Left renal cortex interstitium (tissue), 4 donors: ENCODE measurements at places on chromosomes 1 and 21. TPM values are rescaled to one million over a fixed set of nuclear protein-coding genes. Genes with fewer than 3 reads are reported as not detected.

Gene CLEC20A
- 0.33 TPM for polyA plus RNA-seq

Gene PROK1
- polyA plus RNA-seq = 0.60 TPM

- DNase-seq = no peak
Measured at GRCh38 chr1:228927946-228928898, 192.9 kb downstream of the RHOU start.

DNA sequence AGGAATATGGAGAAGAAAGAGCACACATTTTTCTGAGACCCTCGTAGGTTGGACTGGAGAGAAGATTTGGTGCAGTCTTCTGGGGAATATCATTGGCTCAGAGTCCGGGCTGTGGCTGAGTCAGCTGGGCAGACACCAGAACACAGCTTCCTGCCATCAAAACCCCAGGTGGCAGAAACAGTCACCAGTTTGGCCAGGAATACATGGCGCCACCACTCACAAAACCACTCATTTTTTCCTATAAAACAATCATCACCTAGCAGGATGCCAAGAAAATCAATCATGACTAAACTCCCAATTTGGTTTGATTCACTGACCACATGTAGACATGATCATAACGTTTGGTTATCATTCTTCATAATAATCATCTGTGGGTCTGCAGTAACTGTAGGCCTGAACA, 178.1 kb upstream of the PBX1 start:
- DNase-seq = no peak

GRCh38 chr1:8077602-8078001, 51.5 kb upstream of the ERRFI1 start:
- DNase-seq = no peak

DNA sequence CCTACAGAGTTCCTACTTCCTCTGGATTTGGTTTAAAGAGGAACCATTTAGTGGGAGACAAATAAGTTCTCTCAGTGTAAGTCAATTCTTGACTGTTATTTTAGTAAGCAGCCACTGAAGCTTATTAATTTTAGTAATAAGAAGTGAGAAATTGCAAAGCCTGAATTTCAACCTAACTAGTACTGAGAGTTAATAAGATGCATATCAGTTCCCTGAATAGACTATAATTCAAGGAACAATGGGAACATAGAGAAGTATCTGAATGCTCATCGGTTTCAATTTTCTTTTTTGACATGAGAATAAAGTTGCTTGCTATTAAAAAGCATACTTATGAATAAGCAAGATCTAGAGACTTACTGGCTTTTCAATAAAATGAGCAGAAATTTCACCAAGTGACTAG, 8.0 kb upstream of the PPT1 start:
- DNase-seq = no peak

DNA sequence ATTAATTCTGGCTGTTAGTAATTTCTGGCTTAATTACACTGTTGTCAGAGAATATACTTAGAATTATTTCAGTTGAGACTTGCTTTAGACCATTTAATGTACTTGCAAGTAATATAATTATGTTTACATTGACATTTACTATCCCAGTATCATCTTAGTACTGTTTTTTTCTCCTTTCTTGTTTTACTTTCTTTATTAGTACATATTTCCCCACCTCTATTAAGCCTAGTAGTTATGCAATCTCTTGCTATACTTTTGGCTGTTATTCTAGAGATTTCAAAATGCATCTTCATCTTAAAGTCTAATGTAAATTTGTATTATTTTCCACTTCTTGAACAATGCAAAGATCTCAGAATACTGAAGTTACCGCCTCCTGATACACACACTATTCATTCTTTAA, 24.4 kb downstream of the BRWD1 start:
- no peak for DNase-seq

Gene TIE1
- 59.7 TPM for polyA plus RNA-seq

Gene NECTIN4
- polyA plus RNA-seq = 2.1 TPM

DNA sequence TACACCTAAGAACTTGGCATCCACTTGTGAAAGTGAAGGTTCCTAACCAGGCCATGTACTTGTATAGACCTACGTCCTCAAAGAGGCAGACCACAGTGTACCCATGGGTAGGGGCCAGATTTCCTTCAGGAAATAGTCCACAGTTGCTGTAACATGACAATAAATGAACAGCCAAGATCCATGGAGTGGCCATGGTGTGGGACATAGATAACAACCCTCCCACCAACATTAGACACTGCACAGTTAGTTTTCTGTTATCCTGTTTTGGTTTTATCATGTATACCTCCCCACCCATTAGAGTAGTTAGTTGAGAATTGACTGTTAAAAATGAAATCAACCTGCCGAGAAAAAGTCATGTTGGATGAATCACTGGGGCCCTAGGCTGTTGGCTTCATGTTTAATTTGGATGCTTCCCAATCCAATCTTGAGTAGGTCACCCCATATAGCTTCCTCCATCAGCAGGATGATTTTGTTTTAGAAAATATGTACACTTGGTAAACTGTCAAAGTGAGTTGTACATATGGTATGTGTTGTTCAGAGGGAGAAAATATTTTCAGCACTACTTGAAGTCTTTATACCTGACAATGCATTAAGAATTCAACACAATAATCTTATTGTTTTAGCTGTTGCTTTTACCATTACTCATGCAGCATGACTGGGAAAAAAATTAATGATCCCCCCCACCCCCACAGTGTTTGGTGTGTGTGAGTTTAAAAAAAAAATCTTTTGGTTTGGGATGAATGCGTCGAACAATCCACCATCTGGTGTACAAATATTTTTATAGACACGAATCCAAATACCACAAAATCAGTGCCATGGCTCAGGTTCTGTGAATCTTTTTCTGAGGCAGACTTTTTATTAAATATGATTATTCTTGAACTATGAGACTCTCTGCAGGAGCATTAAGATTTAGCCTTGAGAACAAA, 88.3 kb upstream of the ARHGAP29 start:
- no peak for DNase-seq

- DNase-seq = no peak
Measured at GRCh38 chr1:232524056-232524455, 105.9 kb downstream of the SIPA1L2 start.

Gene KCNT2
- 13.2 TPM for polyA plus RNA-seq

GRCh38 chr21:31382060-31382459, 38.0 kb upstream of the TIAM1 start:
- DNase-seq = no peak

DNA sequence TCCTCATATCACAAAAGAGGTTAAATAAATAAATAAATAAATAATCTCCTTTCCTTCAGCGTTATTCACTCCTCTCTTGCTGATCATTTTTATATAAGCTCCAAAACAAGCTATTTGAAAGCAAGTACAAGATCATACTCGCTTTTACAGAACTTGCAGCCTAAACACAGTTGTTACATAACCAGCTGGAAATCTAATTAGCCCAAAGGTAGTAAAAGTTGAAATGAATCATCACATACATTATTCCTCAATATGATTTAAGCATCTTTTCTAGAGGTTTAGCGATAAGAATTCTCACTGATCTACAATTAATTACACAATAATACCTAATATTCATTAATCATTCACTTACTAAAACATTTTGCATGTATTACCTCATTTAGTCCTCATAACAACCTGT, 160.2 kb downstream of the COP1 start:
- DNase-seq = no peak

DNA sequence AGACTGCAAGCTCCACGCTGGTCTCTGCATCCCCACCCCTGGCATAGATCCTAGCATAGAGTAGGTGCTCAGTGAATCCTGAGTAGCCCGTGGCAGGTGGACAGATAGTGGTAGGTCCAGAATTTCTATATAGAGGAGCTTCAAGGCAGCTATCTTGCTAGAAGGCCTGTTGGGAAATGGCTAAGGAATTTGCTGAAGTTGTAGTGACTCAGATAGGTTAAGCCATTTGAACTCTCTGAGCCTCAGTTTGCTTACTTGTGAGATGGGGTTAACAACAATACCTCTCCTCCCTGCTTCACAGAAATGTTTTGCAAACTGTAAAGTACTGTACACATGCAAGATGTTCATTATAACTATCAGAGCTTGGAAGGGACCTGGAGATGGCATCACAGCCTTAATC, 23.4 kb upstream of the EPHB2 start:
- no peak for DNase-seq

- no peak for DNase-seq
Measured at GRCh38 chr1:116680752-116681151, 13.2 kb upstream of the IGSF3 start.

Gene NPPB
- polyA plus RNA-seq = not detected

Gene TLCD4
- polyA plus RNA-seq = 6.2 TPM

DNA sequence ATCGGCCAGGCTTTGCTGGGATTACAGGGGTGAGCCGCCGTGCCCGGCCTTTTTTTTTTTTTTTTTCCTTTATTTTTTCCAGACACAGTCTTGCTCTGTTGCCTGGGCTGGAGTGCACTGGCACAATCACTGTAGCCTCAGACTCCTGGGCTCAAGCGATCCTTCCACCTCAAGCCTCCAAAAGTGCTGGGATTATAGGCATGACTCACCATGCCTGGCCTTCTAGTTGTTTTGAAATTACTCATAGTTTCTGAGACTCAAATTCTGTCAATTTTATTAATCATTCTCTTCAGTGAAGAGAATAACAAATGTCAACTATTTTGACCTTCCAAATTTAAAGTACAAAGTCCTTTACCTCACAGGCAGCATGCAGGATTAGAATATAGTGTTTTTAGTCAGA, 374.5 kb downstream of the PLA2G4A start:
- no peak for DNase-seq

Gene IFNAR2
- 23.8 TPM for polyA plus RNA-seq

GRCh38 chr21:44837537-44837936, 19.7 kb upstream of the SUMO3 start:
- DNase-seq = no peak

Gene SYNC
- polyA plus RNA-seq = 1.6 TPM

Gene ZSCAN20
- polyA plus RNA-seq = 5.3 TPM

- no peak for DNase-seq
Measured at GRCh38 chr1:29258976-29259801, 22.9 kb downstream of the PTPRU start.

- DNase-seq = no peak
Measured at GRCh38 chr1:7420098-7420445, 351.0 kb upstream of the VAMP3 start.

Gene SDC3
- 35.4 TPM for polyA plus RNA-seq
